ENCODE measurements at places on chromosomes 11 and 22.
A peak's percentile ranks its signal among the peaks of the same experiment; 100 is the strongest.

DNA sequence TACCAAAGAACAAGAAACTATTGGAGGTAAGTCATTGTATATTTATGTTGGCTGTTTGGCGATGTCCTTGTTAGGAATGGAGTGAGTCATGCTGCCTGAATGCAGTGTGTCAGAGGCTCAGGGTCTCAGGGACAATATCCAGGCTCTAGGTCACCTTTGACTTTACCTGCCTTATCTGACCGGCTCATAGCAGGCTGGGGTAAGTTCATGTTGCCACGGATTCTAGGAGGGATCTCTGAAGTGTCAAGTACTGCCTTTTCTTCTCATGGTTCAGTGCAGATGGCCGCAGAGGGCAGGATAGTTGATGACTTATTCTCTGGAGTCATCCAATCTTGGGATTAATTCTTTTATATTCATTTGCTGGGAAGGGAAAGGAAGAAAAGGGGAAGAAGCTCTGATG, 53.2 kb downstream of the SPON1 start:
- no peak for DNase-seq

DNA sequence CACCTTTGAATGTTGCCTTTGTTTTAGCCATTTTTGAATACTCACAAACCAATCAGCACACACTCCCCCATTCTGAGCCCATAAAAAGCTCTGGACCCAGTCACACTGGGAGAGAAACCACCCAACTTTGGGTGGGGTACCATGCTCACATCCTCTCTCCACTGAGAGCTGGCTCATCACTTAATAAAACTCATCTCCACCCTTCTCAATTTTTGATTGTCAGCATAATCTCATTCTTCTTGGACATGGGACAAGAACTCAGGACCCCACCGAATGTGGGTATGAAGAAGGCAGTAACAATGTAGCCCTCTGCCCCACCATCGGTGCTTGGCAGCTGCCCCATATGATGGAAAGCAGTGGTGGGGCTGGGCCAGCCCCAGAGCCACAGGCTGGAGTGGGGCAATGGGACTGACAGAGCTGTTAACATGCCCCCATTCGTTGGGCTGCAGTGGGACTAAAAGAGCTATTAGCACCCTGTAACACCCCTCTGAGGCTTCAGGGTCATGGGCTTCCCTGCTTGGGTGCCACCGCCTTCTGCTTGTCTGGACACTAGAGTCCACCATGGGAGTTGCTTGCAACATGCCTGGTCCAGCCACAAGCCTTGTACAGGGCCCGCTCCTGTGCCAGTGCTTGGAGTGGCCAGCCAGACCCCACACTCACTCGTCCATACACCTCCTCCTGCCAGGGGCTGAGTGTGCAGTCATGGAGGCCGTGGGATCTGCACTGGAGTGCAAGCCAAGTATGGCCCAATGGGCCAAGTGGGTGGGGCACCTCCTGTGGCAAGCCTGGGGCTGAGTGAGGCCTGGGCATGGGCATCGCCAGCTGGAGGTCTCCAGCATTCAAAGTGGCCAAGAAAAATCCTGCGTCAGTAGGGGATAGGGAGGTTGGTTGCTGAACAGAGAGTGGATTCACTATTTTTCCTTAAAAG, 471.1 kb downstream of the TBC1D22A start:
- DNase-seq = no peak

GRCh38 chr11:57502376-57502775, 13.1 kb downstream of the SLC43A1 start:
- DNase-seq = no peak

- peak; percentile 75 for DNase-seq
Measured at GRCh38 chr11:75450826-75451821, 18.1 kb upstream of the KLHL35 start.

GRCh38 chr11:1854132-1854948, 1.5 kb downstream of the LSP1 start:
- DNase-seq = peak; percentile 45

DNA sequence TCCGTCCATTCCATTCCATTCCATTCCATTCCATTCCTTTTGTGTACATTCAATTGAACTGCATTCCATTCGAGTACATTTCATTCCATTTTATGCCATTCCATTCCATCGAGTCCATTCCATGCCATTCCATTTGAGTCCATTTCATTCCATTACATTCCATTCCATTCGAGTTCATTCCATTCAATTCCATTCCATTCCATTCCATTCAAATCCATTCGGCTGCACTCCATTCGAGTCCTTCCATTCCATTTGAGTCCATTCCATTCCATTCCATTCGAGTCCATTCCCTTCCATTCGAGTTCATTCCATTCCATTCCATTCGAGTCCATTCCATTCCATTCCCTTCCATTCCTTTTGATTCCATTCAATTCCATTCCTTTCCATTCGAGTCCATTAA, 4800.6 kb upstream of the OR11H1 start:
- DNase-seq = no peak

- no peak for DNase-seq
Measured at GRCh38 chr11:128424271-128424711, 163.1 kb downstream of the ETS1 start.

DNA sequence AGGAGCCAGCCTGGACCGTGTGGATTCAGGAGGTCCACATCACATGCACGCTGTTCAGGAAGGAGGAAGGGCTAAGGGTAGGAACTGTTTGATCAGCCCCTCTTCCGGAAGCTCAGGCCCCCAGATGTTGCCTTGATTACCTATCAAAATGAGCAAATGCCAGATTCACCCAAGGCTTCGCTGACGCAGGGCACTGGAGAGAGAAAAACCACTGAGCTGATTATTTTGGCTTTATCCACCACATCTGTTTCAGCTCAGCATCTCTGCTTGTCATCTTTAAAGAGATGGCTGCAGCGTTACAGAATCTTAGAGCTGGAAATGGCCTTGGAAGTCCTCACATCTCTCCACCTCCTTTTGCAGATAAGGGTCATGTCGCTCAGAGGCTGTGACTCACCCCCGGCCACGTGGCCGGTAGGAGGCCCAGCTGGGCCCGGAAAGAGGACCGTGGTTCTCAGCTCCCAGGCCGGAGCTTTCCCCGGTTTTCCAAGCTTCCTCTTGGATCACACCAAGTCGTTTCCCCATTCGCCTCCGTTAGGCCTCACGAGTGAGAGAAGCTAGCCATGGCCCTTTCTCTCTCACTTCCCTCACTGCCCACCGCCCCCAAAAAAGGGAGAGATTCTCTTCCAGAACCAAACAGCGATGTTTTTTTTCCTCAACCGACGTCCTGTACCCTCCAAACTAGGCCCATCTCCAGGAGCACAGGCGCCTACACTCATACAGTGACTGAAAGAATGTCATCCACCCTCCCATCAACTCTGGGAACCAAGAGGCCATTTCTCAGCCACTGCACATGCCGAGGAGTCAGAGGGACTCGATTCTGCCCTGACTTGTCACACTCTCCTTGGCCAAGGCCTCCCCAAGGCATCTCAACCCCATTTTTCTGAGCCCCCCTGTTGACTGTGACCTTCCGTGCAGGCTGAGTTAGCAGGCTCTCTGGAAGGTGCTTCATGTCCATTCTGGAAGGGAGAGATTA, 37.6 kb downstream of the LIF start:
- DNase-seq = no peak

DNA sequence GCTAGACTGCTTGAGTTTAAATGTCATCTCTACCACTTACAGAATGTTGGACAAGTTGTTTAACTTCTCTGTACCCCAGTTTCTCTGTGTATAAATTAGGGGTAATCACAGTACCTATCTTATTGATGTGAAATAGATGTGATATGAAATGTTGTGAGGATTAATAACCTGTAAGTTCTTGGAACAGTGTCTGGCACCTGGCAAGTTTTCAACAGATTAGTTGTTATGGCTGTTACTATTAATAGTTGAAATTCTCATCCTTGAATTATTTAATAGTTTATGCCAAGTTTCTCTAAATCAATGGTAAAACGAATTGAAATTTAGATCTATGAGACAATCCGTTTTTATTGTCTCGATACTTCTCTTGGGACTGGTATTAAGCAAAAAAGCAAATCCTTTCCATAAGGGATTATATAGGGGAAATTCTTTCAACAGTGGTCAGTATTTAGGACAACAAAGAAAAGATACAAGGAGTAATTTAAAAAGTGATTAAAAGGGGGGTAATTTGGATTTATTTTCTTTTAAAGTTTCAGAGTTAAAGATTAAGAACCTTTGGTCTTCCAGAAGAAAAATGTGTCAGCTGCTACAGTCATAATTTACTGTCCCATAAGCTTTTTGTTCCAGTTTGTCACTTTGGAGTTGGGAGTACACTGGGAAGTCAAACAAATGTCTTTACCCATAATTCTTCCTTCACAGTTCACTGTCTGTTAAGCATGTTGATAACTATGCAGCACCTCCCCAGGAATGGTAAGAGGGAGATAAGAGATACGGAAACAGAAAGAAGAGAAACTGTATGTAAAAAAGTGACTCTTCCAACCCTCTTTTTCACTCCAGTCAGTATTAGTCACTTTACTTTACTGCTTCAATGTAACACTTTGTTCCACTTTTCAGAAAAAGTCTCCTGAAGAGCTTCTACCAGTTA, 13.2 kb downstream of the PDE3B start:
- no peak for DNase-seq

GRCh38 chr22:17597217-17597616, 31.3 kb downstream of the ATP6V1E1 start:
- no peak for DNase-seq

- DNase-seq = no peak
Measured at GRCh38 chr22:17074648-17075002, 10.2 kb upstream of the IL17RA start.

GRCh38 chr22:27574002-27574366, 227.6 kb downstream of the MN1 start:
- no peak for DNase-seq
